ENCODE measurements at places on chromosomes 16 and 17.
A peak's percentile ranks its signal among the peaks of the same experiment; 100 is the strongest.

- DNase-seq: no peak
Observed at GRCh38 chr17:76336756-76337412, 16.8 kb downstream of the PRPSAP1 start.

- no peak for DNase-seq
Observed at GRCh38 chr17:12927541-12928425, 90.0 kb downstream of the ELAC2 start.

- no peak for DNase-seq
Observed at GRCh38 chr16:2331199-2331930, 9.2 kb downstream of the ABCA3 start.

DNA sequence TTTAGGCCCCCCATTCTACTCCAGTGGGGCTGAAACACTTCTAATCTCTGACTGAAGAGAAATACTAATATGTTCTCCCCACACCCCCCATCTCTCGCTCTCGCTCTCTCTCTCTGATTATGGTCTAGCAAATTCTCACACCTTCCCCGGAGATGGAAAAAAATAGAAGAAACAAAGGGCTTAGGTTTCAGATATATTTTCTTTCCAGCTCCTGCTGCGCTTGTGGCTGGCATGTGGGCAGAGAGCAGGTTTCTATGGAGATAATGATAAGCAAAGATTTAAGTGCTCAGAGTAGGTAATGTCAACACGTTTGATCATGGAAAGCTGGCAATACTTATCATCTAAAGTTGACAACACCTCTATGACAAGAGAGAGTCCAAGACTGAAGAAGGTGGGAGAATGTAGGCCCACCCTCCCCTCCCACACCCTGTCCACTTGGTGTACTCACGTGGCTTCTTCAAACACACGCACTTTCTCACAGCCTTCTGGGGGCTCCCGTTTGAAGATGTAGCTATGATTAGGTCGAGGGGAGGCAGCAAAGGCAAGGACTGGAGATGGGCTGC, 8.0 kb upstream of the SLC35B1 start:
- DNase-seq: no peak

GRCh38 chr17:41660221-41660711, 28.4 kb upstream of the EIF1 start:
- no peak for DNase-seq

DNA sequence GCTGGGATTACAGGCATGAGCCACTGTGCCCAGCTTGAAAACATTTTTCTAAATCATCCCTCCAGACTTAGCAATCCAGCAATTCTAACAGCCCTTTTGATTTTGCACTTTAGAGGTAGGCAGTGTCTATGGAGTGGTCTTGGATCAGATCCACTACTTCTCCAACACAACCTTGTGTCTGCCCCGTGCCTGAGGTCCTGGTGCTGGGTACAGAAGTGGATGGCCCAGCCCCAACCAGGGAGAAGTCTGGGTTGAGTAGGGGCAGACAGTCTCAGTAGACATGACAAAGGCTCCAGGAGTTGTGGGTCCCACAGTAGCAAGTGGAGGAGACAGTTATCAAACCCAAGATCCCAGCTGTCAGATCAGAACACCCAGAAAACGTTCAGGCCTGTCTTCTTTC, 71.9 kb upstream of the CACNG5 start:
- DNase-seq: no peak

DNA sequence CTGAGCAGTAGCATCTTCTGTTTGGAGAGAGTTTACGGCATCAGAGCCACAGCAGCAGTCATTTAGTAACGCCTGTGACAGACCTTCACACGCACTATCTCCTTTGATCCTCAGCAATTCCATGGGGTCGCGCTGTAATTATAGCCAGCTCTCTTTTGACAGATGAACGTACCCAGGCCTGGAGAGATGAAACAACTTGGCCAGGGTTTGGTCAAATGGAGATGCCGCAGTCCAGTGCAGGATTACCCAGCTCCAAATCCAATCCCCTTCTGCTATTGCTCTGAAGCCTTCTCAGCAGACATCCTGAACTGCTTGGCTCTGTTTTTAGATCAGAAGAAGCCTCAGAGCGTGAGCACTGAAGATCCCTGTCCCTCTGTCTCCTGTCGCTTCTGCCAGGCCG, 83.9 kb downstream of the SOX9 start:
- DNase-seq: no peak

DNA sequence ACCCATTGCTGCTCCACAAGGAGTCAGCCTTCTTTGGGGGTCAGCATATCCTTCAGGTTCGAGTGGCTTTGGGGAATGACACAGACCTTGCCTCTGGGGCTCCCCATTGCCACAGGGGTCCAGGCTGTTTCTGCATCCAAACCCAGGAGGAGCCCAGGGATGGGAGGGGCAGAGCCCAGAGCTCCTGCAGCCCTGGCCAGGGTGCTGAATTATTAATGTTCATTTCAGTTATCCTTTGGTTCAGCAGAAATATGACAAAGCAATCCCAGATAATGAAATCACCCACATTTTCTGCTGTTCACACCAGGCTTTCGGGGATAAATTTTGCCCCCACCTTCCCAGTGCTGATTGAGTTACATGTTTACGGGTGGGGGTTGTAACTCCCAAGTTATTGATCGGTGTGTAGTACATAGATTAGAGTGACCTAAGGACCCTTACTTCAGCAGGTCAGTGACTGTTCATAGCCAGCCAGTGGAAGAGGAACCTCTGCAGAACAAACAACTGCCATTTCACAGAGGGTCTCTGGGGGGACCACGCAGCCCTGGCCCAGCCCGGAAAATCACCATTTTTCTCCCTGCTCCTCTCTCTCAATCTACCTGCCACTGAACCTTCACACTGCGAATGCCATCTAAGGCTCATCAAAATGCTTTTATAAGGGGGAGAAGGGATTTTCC, 240.3 kb upstream of the N4BP1 start:
- no peak for DNase-seq

DNA sequence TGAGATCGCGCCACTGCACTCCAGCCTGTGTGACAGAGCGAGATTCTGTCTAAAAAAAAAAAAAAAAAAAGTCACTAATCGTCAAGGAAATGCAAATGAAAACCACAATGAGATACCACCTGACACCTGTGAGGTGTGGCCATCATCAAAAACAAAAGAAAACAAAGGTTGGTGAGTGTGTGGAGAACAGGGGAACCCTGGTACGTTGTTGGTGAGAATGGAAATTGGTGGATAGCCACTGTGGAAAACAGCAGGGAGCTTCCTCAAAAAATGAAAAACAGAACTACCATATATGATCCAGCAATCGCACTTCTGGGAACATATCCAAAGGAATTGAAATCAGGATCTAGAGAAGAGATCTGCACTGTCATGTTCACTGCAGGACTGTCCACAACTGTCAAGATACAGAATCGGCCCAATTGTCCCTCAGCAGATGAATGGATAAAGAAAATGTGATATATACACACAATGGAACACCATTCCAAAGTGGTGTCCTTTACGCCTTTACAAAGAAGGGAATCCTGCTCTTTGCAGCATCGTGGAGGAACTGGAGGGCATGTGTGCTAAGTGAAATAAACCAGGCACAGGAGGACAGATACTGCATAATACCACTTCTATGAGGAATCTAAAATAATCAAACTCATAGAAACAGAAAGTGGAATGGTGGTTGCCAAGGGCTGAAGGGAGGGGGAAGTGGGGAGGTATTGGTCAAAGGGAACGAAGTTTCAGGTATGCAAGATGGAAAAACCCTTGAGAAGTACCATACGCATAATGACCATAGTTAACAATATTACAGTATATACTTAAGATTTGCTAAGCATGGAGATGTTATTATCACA, 63.5 kb upstream of the PLCG2 start:
- no peak for DNase-seq

- no peak for DNase-seq
Observed at GRCh38 chr17:40122136-40122998, 596 bp downstream of the MSL1 start.

DNA sequence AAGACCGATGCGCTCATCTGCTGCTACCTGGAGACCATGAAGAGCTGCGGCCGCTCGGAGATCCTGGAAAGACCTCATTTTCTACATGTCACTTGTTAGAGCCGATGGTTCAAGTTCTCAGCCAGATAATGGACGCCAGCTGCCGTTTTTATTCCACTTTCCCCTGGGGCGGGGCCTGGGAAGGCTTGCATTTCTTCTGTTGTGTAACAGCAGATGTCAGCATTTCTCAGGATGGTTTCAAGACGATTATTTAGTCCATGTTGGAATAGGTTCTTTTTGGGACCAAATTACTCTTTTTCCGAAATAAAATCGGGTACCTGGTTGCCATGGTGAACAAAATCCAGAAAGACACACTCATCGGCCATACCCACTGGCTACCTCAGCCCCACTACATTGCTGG, 1418.3 kb downstream of the CDH11 start:
- no peak for DNase-seq

- no peak for DNase-seq
Observed at GRCh38 chr16:84460406-84461028, 43.9 kb downstream of the MEAK7 start.

DNA sequence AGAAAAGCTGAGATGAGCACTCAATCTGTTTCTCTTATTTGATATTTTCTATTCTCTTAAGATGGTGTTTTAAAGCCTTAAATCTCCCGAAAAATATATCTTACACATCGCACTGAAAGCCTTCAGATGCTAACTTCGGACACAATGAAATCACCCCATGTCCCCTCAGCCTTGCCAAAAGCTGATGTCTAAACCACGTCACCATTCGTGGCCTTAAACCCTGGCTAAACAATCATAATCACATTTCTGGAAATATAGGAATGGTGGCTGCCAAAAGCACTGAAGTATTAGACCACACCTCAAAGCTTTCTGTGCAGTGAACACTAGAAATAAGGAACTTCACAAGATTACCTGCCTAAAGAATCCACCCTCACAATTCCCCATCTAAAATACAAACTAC, 402.7 kb downstream of the SOX9 start:
- DNase-seq: no peak

DNA sequence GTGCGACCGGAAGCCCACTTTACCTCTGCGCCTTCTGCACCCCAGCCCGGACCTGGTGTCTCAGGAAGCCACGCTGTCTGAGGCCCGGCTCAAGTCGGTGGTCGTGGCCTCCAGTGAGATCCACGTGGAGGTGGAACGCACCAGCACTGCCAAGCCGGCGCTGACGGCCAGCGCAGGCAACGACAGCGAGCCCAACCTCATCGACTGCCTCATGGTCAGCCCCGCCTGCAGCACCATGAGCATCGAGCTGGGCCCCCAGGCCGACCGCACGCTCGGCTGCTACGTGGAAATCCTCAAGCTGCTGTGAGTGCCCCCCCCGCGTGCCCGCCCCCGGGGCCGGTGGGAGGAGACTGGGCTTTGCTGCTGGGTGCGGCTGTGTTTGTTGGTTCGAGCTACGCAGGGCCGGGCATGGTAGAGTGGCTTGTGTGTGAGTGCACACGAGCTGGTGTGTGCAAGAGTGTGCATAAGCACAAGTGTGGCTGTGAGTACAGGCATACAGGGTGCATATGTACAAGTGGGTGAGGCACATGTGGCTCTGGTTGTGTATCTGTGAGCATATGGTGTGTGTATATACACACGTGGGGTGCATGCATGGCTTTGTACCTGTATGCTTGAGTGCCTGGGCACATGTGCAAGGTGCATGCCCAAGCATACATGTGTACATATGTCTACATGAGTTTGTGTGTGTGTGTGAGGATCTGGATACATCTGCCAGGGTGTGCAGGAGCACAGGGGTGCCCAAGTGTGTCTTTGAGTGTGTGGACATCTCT, 100.6 kb upstream of the PLCG2 start:
- DNase-seq: no peak

DNA sequence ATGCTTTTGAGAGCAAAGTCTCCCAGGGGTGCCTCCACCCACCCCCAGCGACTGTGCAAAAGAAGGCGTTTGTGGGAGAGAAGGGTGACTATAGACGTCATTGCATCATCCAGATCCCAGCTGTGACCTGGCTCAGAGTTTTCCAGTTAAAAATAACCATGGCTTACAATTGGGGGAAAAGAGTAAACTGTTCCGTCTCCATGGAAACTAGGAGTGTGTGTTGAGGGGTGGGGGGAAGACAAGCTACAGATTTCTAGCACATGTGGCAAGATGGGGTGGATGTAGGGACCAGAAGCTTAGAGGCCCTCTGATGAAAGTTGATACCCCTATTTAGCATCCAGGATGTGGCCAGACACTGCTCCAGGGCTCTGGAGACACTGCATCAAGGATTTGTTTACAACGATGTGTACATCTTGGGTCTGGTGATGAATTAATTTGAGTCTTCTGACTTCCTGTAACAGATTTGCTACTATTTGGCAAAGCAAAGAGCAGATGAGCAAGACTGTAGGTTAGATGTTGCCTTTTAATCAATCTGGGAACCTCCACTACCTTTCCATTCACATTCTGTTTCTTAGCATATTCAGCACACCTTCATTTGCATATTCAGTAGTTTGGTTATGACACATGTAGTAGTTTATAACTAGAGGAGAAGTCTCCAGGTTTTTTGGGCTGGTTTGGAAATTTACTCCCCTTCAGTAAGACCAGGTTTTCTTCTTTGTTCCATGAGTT, 6.2 kb upstream of the DUSP14 start:
- no peak for DNase-seq

- DNase-seq: no peak
Observed at GRCh38 chr17:77750427-77751043, 208.0 kb upstream of the TNRC6C start.

DNA sequence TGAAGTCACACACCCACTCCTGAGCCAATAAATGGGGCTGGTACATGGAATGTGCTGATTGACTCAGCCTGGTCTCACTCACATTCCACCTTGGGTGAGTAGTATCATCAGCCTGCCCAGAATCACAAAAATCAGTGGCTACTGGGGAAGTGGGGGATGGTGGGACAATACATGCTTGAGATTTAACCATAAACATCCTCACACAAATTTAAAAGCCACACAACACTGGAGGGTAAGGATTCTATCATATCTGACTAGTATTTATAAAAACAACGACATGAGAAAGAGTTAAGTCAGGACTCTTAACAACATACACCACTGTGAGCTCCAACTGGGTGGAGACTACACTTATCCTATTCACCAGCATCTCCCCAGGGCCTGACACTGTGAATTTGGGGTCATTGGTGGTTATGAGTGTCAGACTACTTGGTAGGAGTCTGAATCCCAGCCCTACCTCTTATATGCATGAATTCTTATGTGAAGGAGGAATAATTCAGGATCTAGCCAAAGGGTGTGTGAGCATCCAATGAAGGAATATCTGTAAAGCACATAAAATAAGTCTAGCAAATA, 26.0 kb upstream of the IRX6 start:
- DNase-seq: no peak

- DNase-seq: no peak
Observed at GRCh38 chr16:30104492-30104891, 8.5 kb upstream of the YPEL3 start.

GRCh38 chr17:10646392-10646990, 10.6 kb downstream of the MYH3 start:
- peak; percentile 2 for DNase-seq

GRCh38 chr17:14084955-14085354, 15.7 kb downstream of the COX10 start:
- DNase-seq: no peak

GRCh38 chr16:82157534-82157812, 12.6 kb downstream of the MPHOSPH6 start:
- DNase-seq: no peak
